ENCODE measurements at places on chromosomes 5 and 9.

DNA sequence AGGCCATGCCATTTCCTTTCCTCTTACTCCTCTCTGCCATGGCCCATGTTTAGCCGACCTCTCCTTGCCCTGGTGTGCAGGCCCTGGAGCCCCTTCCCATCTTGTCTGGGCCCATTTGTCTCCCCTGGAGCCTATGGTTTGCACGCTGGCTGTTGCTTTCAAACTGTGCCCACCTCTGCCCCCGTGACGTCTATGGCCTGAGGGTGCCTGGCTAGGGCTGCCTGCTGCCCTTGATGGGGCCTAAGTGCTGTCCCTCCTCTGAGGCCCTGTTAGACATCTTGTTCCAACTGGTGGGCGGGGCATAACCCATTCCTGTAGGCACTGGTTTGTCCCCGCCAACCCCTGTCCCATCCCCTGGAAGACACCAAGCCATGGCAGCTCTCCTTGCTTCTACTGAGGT lies 22.7 kb upstream of the ENHO start:
- DNase-seq = no peak

GRCh38 chr9:134653259-134654009 lies 11.8 kb downstream of the COL5A1 start:
- no peak for DNase-seq

DNA sequence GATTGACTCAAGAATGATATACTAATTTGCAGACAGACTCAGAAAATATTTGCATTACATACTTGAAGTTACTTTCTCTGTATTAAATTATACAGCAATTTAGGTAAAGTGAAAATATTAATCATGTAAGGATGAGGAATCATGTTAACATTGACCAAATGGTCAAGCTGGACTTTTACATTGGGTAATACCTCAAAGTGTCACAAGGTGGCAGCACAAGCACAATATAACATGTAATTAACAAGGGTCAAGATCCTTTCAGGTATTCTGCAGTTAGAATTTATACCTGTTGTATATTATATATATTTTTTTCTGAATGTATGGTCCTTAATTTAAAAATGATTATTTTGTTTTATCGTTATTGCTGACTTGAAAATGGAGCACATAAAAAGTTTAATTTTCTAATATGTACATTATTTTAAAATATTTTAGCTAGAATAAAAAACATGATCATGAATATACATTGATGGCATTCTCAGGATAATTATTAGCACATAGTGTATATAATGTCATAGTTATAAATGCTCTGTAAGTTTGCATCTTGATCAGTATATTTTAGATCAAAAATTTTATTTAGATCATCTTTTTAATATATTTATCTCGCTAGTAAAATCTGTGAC lies 8.6 kb downstream of the HAPLN1 start:
- peak; percentile 37 for DNase-seq

- no peak for DNase-seq
Measured at GRCh38 chr5:26236936-26237335, 801.5 kb downstream of the CDH9 start.

GRCh38 chr9:121577572-121577971 lies 73.9 kb upstream of the DAB2IP start:
- DNase-seq = no peak

- no peak for DNase-seq
Measured at GRCh38 chr9:4066682-4067081, 233.2 kb downstream of the GLIS3 start.

DNA sequence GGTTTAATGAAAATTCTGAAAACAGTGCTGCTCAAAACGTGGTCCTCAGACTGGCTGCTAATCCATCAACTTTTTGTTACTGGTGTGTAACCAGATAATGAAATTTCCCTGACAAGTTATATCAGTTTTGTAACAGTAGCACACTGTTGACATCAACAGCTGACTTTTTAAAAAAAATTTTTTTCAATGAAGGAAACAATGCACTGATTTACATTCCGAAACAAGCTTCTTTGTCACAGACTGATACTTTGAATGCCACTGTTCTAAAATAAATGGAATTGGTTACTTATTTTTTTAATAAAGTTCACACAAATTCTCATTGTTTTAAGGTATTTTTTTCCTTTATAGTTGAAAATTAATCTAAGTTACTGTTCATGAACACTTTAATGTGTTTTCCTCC lies 169.1 kb downstream of the NIPBL start:
- DNase-seq = no peak

Data from HTR-8/SVneo (cell line).